ENCODE measurements at places on chromosomes 12 and 14.

GRCh38 chr14:77000340-77001270 is 27.9 kb downstream of the IRF2BPL start:
- DNase-seq: no peak

GRCh38 chr14:93655078-93655750 is 133.1 kb downstream of the PRIMA1 start:
- DNase-seq: peak; percentile 42

- no peak for DNase-seq
Measured at GRCh38 chr12:56029166-56029519, 8.3 kb downstream of the IKZF4 start.

GRCh38 chr14:55927028-55927427 is 191.2 kb upstream of the PELI2 start:
- no peak for DNase-seq

- no peak for DNase-seq
Measured at GRCh38 chr12:6850796-6851152, 312 bp downstream of the CDCA3 start.

- peak; percentile 85 for DNase-seq
Measured at GRCh38 chr14:88417594-88417993, 32.1 kb downstream of the SPATA7 start.

- no peak for DNase-seq
Measured at GRCh38 chr12:127245437-127245836, 1021.5 kb upstream of the TMEM132C start.

GRCh38 chr14:95462491-95462890 is 54.0 kb downstream of the SYNE3 start:
- no peak for DNase-seq

DNA sequence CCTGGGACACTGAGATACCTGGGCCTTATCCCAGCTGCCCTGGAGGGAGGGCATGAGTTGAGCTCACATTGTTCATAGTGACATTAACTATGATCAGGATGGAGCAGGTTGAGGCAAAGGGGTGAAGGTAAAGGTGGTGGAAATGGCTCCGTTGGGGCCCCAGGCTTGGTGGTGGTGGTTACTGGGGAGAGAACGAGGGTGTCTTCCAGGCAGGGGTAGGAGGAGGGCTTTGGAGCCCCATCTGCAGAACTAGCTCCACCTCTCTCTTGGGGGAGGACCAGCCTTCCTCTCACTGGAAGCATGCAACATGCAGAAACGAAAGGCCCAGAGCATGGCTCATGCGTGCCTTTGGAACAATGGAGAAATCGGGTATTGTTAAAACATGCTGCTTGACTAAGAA is 217.0 kb downstream of the SLC41A2 start:
- no peak for DNase-seq

- no peak for DNase-seq
Measured at GRCh38 chr14:24430682-24431568, 1.2 kb downstream of the KHNYN start.

GRCh38 chr12:95857156-95857555 is 1.6 kb upstream of the SNRPF start:
- no peak for DNase-seq

GRCh38 chr12:132360410-132360809 is 31.0 kb upstream of the GALNT9 start:
- no peak for DNase-seq

DNA sequence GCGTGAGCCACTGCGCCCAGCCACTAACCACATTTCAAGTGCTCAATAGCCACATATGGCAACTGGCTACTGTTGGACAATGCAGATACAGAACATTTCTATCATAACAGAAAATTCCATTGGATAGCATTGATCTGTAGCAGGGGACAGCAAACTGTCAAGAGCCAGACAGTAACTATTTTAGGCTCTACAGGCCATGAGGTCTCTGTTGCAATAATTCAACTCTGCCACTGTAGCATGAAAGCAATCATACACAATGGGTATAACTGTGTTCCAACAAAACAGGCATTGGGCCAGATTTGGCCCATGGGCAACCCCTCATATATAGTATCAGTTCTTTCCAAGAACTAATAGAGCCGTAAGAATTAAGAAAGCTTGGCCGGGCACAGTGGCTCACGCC is 8.0 kb downstream of the CSRNP2 start:
- no peak for DNase-seq

GRCh38 chr12:80830533-80831088 is 107.1 kb downstream of the LIN7A start:
- DNase-seq: no peak

DNA sequence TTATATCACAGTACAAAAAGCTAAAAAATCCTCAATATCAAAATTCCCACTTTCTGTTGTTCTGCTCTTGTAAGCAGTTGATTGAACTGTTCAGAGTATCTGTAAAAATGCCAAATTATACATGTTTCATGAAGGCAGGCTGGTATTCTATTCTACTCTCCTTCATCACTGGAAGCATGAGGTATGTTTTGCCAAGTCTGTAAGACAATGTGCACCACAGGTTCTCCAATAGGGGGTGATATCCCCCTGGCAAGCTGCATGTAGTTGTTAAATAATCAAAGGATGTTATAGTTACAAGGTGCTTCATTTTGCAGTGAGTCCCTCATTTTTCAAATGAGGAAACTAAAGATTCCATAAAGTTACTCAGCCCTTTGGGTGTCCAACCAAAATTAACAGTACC is 15.1 kb upstream of the NEK9 start:
- no peak for DNase-seq

- no peak for DNase-seq
Measured at GRCh38 chr12:55718624-55719275, 1.4 kb upstream of the RDH5 start.

DNA sequence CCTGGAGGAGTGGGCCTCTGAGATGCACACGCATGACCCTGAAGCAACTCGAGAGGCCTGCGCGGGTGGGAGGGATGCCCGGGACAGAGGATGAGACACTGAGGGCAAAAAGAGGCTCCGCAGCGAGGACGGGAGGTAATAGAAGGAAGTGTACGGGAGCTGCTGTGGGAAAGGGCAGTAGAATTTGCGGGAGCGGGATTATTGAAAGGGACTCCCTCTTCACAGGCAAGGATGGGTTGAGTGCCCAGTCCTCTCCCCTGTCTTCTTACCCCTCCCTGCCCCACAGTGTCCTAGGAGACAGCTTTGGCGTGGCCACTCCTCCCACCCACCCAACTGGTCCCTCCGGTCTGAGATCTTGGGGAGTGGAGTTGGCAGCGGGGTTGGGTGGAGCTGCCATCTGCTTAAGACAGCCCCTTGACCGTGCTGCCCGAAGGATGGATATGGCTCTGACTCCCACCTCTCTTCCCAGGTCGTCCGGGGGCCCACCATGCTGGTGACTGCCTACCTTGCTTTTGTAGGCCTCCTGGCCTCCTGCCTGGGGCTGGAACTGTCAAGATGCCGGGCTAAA is 15.7 kb upstream of the ESPL1 start:
- peak; percentile 72 for DNase-seq

GRCh38 chr12:96495155-96495554 is 5.8 kb downstream of the CFAP54 start:
- DNase-seq: no peak

- no peak for DNase-seq
Measured at GRCh38 chr14:96895658-96896271, 98.6 kb downstream of the VRK1 start.

DNA sequence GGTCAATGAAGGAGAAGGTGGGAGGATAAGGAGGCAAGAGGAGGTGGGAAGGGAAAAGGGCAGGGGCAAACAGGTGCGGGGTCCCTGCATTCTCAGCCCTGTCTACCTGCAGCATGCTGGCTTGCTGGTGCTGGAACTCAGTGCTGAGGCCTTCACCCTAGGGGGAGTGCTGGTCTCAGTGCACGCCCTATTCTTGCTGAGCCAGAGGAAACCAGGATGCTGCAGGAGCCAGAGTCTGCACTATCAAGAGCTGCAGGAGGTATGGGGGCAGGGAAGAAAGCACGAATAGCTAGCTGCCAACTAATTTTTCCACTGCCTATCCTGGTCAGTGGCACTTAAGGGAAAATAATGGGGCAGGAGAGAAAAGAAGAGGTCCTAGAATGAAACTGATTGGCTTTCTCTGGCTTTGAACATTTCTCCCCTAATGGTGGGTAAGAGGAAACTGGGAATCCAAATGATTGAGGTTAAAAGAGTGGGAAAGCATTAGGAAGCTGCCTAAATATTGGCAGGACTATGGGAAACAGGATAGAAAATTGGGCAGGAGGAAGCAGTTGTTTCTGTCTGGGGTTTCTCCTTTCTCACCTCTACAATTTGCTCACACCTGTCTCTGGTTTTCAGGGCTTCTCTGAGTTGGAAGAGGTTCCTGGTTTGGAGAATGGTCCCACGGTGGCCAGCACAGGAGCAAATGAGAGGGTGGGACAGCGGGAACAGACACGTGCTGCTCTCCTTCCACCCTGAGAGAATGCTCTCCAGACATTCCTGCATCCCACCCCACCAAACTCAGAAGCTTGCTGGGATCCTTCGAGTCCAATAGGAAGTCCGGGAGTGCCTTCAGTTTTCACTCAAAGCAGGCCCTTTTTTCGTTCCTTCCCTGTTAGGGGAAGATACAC is 1.9 kb downstream of the TMEM253 start:
- DNase-seq: no peak

GRCh38 chr14:33229269-33229929 is 290.7 kb downstream of the NPAS3 start:
- DNase-seq: no peak

- no peak for DNase-seq
Measured at GRCh38 chr12:22101749-22102243, 55.8 kb downstream of the CMAS start.

DNA sequence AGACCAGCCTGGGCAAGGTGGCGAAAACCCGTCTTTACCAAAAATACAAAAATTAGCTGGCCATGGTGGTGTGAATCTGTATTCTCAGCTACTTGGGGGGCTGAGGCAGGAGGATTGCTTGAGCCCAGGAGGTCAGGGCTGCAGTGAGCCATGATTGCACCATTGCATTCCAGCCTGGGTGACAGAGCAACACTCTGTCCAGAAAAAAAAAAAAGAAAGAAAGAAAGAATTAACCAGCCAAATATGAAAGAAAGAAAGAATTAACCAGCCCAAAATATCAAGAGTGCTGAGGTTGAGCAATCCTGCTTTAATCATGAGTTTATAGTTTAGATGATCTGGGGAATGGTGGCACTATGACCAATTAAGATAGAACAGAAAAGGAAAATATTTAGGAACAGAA is 3.5 kb upstream of the ACTN1 start:
- no peak for DNase-seq

All from LNCaP clone FGC (cell line).